ENCODE measurements at places on chromosomes 1 and 21.
A peak's percentile ranks its signal among the peaks of the same experiment; 100 is the strongest.

DNA sequence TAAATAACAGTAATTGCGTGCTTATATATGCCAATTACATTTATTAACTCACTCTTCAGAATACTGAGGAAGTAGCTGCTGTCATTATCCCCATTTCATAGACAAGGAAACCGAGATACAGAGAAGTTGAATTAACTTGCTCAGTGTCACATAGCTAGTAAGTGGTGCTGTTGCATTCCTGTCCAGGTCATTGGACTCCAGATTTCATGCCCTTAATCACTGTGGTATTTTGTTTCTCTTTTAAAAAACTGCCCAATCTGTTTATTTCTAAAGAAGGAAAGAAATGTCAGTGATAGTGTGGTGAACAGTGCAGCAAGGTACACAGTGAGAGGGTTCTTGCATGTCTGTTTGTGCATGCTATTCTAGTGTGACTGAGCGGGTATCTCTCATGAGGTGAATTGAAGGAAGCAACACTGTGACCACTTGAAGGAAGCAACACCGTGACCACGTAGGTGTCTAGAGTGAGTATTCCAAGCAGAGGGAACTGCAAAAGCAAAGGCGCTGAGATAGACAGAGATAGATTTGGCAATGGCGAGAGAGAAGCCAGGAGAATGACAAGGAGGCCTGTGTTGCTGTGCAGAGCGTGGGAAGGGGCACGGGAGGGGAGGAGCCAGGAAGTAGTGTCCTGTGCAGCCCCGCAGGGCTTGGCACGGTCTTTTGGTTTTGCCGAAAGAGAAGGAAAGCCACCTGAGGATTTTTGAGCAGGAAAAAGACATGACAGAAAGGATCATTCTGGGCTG is 95.9 kb downstream of the CAMTA1 start:
- DNase-seq, result no peak

- peak; percentile 39 for DNase-seq
Measured at GRCh38 chr1:91803847-91804545, 82.0 kb downstream of the TGFBR3 start.

GRCh38 chr21:34889676-34890469 is 159.2 kb downstream of the RUNX1 start:
- DNase-seq, result peak; percentile 73

DNA sequence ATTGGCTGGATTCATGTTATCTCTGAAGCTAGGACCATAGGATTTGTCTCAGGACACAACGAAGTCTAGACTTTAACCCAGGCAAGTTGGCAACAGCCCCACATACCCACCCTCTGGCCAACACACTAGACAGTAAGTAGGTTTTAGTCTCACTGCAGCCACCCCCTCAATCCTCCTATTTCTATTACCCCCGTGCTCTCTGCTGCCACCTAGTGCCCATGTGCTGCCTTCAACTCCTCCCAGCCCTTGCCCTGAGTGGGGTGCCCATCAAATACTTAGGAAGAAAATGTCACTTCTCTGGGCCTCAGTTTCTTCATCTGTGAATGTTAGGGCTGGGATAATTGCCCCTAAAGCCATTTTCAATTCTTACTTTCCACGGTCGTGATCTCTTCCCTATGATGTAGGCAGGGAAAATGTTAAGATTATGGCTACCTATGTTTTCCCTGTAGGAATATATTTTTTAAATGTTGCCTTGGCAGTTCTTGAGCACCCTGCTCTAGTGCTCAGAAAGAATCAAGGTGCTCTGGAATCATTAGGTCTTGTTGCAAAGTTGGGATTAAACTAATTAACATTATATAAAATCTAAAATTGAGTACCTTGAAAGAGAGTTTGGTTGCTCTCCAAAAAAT is 213.0 kb downstream of the LMX1A start:
- DNase-seq, result no peak

DNA sequence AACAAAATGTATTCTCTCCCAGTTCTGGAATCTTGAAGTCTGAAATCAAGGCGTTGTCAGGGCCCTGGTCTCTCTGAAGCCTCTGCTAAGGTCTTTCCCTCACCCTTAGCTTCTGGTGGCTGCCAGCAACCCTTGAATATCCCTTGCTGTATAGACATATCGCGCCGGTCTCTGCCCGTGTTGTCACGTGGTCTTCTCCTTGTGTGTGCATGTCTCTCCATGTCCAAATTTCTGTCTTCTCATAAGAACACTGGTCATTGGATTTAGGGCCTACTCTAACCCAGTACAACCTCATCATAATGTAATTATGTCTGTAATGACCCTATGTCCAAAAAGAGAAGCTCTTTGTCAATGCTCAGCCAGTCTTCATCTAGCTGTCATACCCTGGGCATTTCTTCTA is 85.7 kb upstream of the ETS2 start:
- no peak for DNase-seq

DNA sequence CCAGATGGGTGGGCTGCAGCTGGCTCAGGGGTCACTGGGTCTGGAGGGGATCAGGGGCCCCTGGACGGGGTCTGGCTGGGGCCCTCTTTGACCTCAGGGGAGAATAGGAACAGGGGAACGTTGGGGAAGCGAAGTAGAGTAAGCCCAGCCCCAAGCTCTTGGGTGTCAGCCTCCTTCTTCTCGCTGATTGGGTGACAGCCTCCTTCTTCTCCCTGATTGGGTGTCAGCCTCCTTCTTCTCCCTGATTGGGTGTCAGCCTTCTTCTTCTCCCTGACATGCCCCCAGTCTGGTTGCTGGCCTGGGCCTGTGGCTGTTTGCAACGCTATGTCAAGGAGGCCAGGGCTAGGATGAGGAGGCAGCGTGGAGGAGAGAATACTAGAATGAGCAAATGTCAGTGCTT is 76.7 kb upstream of the CASZ1 start:
- DNase-seq, result no peak

- no peak for DNase-seq
Measured at GRCh38 chr21:42705346-42705745, 51.9 kb downstream of the PDE9A start.

DNA sequence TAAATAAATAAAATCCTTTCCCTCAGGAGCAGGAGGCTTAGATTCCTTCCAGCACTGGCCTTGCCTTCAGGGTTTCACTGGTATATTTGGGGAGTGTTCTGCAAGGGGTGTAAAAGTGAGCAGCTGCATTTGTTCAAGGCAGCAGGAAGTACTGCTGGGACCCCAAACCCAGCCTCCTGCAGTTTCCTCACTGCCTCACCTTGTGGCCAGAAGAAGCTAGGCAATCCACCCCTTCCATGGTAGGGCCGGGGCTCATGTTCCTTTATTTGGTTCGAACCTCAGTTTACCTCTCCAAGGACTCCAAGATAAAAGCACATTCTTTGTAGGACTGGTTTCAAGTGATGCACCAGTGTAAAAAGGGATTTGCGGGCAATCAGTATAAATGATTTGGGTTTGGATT is 21.0 kb upstream of the CFAP126 start:
- DNase-seq, result no peak

DNA sequence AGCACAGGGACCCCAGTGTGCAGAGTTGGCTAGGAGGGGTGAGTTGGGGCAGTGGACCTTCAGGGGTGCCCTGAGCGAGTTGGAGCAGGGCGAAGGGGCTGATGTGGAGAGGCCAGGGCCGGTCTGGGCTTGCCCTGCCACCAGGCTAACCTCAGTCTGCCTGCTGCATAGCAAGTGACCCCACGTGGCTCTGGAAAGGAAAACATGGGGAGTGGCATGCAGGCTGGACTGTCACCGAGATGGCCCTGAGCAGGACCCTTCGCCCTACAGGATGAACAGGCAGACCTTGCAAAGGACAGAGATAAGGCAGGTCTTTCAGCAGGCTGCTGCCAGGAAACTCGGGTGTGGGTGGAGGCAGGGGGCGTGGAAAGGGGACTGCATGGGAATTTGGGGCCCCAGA is 51.5 kb downstream of the FOXO6 start:
- DNase-seq, result no peak

DNA sequence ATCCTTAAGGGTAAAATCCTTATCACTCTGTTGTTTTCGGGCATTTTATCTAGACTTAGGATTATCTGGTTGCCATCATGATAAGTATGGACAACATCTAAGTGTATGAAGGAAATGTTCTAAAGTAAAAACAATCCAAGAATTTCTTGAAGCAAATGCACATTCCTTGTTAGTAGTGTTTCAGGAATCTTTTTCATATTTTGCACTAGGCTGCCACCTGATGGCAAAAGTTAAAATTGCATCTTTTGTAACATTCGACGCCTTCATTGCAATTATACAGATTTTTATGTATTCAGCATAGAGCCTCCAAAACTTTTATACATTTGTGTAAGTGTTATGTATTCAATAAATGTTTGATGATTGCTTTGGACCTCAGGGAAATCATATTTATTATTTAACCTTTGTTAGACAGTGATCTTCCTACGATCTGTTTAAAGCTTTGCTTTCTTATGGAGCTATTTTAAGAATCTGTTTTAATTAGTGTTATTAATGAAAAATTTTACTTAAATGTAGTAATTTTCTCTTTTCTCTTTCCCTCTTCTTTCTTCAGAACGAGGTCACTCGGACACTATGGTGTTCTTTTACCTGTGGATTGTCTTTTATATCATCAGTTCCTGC is 49.4 kb upstream of the KIAA1614 start:
- no peak for DNase-seq

DNA sequence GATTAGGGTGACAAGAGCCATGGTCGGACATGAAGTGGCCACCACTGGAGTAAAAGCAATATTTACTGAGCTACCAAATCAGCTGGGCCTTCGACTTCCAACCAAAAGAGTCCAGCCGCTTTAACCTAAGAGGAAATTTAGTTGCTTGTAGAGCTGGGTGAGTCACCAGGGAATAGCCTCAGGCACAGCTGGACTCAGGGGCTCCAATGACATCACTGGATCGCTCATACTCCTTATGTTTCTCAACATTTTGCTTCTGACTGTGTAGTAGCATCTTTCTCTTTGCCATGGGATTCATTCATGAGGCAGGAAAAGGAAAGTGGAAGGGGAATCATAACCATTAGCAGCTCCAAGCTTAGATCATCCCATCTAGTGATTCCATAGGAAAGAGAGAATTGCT is 664.4 kb downstream of the MATN1 start:
- DNase-seq, result no peak

DNA sequence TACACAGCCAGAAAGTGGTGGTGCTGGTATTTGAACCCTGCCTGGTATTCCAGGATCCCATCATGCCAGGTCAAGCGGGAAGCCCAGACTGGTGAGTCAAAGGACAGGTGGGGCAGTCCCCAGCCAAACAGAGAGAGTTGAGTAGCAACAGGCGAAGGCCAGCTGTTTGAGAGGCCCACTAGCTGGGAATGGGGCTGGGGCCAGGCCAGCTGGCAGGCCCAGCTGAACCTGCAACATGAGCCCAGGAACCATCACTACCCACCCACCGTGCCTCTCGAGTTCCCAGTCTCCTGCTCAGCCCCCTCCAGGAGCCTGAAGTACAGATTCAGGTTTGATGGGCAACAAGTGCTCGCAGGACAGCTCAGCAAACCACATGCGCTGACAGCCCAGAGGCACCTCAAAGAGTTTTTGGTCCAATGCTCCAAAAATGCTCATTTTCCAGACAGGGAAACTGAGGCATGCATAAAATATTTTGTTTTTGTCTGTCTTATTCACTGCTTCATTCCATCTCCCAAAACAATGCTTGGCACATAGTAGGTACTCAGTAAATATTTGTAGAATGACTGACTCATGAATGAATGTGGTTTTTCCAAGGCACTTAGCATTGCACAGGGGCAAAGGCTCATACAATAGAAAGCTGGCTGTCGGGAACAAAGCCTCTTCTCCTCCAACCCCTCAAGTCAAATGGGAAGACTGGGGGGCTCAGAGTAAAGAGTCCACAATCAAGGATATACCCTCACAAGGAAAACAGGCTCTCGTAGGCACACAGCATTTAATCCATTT is 42.5 kb upstream of the CLIC4 start:
- no peak for DNase-seq

GRCh38 chr1:172760121-172760520 is 101.2 kb downstream of the FASLG start:
- no peak for DNase-seq

- DNase-seq, result no peak
Measured at GRCh38 chr1:94623560-94624148, 82.1 kb upstream of the F3 start.

- no peak for DNase-seq
Measured at GRCh38 chr1:6358757-6359201, 34.8 kb downstream of the ACOT7 start.

GRCh38 chr1:27006683-27007082 is 6.0 kb downstream of the TENT5B start:
- DNase-seq, result no peak

- no peak for DNase-seq
Measured at GRCh38 chr1:69733061-69733460, 165.3 kb downstream of the LRRC7 start.

GRCh38 chr1:7456722-7457082 is 314.4 kb upstream of the VAMP3 start:
- DNase-seq, result no peak

DNA sequence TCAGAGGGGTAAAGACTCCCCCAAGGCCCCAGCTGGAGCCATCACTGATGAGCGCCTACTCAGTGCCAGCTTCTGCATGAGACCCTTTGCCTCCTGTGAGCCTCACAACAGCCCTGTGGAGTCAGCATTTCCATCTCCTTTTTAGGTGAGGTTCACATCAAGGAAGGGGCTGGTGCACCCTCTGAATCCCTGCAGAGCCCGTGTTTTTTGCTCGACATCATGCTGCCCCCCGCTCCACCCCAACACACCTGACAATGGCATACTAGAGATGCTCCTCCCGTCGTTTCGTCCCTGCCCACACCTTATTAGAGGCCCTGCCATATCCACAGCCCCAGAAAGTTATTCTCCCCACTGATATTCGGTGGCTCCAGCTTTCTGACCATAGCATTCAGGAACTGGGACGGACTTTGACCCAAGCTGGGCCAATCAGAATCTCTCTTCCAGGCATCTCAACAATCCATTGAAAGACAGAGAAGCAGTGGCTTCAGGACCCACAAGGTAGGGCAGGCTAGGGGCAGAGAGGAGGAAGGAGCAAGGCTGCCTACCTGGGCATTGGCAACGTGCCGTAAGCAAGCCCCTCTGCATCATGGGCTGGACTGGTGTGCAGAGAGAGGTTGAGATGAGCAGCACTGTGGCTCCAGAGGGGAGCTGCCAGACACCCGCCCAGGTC is 32.7 kb downstream of the EPHA10 start:
- no peak for DNase-seq

All from stimulated activated CD4-positive, alpha-beta T cell treated with anti-CD3 and anti-CD28 coated beads, Interleukin-4, amount 100 ng/mL, for 4 hours (primary cell).